ENCODE measurements at places on chromosomes 16 and 17.

DNA sequence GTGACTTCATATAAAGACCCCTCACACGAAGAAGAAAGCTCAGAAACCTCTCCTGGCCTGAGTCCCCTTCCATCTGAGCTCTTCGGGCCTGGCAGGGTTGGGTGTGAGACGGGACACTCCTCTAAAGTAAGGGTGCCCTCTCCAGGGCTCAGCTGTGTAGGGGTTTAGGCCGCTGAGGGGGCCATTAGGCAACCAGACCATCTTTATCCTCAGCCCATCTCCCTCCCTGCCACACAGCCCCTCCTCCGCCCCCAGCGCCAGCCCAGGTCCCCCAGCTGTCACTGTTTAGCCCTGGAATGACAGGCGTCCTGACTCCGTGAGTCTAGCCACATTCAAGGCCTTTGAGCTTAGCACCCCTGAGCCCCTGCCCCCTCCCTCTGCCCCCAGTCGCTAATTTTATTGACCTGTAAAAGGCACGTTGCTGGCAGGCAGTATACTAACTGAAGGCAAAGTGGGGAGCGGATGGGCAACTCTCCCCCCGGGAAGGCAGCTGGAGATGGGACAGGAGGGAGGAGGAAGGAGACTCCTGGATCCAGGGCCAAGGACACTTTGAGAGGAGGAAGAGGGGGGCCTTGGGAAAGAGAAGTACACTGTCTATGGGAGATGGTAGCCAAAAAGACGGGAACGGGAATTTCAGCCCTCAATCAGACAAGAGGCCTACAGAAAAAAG lies 592 bp upstream of the ZNF385C start:
- DNase-seq: no peak

DNA sequence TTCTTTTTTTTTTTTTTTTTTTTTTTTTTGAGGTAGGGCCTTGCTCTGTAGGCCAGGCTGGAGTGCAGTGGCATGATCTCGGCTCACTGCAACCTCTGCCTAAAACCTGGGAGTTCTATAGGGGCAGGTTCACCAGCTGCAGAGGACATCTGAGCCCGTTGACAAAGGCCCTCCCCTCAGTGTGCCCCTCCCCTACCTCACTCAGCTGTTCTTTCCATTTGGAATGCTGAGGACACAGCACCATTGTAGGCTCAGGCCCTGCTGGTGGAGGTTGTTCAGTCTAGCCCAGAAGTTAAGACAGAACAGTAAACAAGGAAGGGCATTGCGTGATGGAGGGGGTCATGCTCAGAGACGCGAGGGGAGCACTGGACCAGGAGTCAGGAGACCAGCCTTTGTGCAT lies 21.8 kb upstream of the KIF19 start:
- DNase-seq: no peak

GRCh38 chr16:68704232-68704867 lies 32.7 kb upstream of the CDH1 start:
- peak; percentile 65 for DNase-seq

DNA sequence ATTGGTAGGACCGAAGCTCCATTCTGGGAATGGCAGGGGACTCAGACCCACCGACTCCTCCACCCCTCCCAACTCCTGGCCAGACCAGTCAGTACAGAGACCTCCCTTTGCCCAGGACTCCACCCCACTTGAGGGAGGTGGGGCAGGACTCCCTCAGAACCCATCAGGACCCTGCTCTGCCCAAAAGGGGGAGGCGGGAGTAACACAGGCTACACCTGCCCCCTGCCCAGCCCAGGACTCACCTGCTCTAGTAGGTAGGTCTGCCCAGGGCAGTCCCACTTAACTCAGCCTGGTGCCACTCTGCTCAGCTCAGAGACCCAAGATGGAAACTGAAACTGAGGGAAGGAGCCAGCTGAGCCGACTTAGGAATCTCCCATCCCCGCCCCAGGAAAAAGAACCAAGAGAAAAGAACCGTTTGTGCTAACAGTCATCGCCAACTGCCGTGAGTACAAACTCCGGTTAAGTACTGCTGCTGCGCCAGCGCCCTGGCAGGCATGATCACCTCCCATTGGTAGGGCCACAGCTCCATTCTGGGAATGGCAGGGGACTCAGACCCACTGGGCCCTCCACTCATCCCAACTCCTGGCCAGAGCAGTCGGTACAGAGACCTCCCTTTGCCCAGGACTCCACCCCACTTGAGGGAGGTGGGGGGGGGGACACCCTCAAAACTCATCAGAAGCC lies 503 bp downstream of the DHX58 start:
- DNase-seq: peak; percentile 89

DNA sequence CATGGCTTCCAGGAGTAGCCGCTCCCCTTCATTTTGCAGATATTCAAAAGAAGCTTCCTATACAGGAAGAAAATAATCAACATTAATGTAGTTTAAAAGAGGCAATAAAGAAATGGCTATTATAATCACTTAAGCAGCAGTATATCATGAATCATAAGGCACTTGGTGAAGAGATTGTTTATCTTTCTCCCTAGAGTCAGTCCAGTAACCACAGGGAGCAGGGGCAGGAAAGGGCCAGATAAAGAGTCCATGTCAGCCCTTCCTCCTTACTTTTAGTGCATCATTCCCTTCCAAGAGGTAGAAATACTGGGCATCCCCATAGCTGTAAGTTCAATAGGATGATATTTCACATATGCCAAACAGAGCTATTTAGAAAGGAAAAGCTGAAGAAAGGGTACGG lies 184.6 kb upstream of the C17orf78 start:
- DNase-seq: no peak

- peak; percentile 80 for DNase-seq
Measured at GRCh38 chr16:68049449-68049848, 26.4 kb downstream of the DUS2 start.

DNA sequence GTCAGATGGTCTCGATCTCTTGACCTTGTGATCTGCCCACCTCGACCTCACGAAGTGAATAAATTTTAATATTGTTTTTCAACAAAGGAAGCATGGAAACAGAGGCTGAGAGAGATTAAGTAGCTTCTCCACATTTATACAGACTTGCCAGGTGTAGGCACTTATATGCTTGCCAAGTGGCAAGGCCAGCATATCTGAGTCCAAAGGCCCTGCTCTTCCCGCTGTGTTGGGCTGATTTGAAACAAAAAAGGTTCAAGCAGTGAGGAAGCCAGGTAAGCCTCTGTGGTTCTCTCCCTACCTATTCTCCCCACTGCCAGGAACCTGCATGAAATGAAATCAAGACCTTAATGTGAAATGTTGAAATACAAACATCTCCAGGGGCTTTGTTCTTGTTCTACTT lies 7.5 kb upstream of the SLC6A4 start:
- DNase-seq: no peak

GRCh38 chr16:56608043-56608875 lies at the start of gene MT2A:
Gene MT2A, plus strand, starts transcription at chr16:56608584. Its CDS starts 72 bp downstream, at chr16:56608656.
- peak; percentile 99 for DNase-seq

- no peak for DNase-seq
Measured at GRCh38 chr16:79850348-79850747, 249.8 kb upstream of the MAF start.

- DNase-seq: no peak
Measured at GRCh38 chr16:11675561-11676511, 7.6 kb downstream of the SNN start.

GRCh38 chr17:80362428-80363119 lies 52.4 kb upstream of the ENDOV start:
- no peak for DNase-seq

DNA sequence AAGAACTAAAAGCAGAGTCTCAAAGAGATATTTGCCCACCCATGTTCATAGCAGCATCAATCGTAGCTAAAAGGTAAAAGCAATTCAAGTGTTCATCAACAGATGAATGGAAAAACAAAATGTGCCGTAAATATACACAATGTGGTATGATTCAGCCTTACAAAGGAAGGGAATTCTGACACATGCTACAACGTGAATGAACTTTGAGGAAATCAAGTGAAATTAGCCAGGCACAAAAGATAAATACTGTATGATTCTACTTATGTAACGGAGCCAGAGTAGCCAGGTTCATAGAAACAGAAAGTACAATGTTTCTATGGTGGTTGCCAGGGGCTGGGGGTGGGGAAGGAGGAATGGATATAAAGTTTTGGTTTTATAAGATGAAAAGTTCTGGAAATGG lies 57.8 kb upstream of the IL34 start:
- no peak for DNase-seq

DNA sequence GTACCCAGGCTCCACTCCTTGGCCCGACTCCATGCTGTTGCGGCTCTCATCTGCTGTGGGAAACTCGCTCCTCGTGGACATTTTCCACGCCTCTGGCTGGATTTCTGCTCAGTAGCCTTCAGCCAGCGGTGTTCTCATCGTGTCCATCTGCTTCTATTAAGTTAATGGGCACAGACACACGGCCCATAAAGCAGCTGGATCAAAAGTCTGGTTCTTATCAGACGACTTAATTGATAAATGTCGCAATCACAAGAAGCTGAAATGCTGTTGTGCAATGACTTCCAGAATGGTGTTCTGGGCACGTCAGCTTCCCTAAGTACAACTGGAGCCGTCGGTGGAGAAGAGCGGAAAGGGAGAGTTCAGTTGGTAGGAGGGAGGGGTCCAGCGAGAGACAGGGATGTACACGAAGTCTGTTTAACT lies 211.7 kb upstream of the CHMP6 start:
- peak; percentile 68 for DNase-seq

DNA sequence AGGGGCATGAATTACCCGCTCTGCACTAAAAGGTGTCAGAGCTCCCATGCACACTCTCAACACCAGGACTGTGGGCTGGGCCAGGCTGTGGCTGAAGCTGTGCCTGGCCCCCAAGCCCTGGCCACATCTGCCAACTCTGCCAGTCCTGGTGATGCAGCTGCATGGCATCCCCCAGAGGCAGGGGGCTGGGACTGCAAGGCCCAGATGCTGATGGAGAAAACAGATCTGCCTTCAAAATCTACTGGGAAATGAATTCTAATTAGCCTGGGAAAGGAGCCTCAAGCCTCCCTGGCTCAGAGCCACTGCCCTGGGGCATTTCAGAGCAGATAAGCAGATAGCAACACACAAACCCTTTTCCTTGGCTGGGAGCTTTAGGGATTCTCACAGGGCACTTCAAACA lies 3.4 kb downstream of the CHST6 start:
- DNase-seq: no peak

DNA sequence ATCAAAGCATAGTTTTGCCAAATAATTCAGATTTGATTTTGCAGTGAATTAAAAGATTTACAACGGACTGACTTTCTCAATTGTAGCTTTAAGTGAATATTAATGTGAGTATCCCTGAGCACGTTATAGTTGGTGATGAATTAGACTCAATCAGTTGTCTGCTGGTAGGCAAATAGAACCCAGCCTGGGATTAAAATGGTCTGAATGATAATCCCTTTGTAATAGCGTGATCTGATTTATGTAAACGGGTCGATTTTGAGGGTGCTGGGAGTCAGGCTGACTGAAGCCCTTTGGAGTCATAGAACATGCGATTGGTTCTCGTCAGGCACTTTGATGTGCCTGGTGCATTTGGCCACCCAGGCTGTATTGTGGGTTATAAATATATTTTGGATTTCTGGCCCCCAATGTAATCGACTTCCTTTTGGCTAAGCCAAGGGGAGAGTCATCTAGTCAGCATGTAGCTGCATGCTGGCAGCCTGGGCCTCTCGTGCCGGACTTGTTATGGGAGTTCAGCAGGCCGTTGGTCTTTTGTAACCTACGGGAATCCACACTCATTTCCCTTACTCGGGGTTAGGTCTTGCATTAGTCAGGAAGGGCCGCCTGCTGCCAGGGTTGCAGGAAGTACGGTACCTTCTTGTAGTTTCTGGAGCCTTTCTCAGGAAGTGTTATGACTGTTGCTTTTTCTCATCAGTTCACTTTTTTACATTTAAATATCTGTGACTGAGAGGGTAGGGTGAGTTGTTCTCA lies 5.4 kb downstream of the PGS1 start:
- DNase-seq: peak; percentile 97

DNA sequence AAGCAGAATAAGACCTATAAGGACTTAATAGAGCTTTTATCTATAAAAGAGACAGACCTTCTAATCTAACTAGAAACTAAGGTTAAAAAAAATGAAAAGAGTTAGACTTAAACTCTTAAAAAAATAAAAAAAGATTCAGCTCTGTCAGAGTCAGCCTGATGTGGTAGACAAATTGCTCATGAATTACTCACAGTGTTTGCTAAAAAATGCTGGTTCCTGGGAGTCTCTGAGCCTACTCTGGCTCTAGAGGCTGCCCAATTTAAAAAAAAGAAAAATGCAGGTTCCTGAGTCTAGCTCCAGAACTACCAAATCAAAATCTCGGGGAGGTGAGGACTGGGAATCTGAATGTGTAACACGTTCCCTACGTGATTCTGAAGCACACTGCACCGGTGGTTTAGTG lies 18.1 kb downstream of the SOST start:
- DNase-seq: no peak

DNA sequence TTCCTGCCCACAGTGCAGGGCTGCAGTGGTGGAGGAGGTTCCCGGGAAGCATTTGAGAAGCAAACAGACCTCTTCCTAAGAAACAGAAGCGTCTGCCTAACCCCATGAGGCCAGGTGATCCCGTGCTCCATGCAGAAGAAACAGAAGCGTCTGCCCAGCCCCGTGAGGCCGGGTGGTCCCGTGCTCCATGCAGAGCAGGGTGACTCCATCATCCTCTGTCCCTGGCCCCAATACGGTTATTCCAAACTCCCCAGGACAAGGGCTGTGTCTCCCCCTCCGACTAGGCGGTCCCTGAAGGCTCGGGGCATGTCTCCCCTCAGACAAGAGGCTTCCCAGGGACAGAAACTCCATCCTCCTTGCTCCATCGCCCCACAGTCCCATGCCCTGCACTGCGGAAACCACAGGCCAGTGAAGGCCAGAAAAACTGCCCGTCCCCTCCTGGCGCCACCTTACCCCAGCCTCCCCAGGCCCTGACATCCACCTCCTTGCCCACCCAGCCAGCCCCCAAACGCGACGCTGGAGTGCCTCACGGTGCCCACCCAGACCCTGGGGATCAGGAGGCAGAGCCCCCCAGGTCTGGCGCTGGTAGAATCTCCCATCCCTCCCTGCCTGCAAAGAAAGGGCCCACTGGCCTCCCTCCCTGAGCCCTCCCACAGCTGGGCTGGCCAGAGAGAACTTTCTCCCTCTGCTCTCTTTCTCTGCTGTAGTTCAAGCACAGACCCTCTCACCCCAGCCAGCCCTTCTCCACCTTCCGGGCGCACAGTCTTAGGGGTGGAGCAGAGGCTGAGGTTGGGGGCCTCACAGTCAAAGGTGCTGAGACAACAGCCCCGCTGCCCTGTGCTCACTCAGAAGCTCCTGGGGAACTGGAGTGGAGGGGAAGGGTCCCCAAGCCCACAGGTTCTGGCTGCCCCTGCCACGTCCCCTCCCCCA lies 30.6 kb upstream of the KRT17 start:
- no peak for DNase-seq

GRCh38 chr16:7321661-7322060 lies 11.0 kb upstream of the RBFOX1 start:
- DNase-seq: no peak

DNA sequence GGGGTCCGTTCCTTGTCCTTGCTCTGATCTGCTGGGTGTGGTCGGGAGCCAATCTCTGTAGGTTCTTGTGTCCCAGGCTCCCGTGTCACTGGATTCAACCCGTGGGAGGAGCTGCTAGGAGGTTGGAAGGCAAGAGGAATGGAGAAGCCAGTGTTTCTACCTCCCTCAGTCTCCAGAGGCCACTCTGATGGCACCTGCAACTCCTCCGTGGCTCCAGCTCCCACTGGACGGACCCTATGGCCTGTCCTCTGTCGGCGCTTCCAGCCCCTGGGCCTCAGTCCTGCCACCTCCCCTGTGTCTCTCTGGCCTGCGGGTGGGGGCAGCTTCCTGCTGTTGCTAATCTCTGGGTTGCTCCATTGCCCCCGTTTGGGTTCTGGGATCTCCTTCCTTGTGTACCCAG lies 71.1 kb downstream of the CMIP start:
- DNase-seq: no peak

Data from inflammatory macrophage treated with lipopolysaccharide for 4 hours (primary cell).